ENCODE measurements at places on chromosomes 5 and 9.
A peak's percentile ranks its signal among the peaks of the same experiment; 100 is the strongest.

GRCh38 chr5:82285206-82285605, 7.1 kb upstream of the RPS23 start:
- no peak for DNase-seq

GRCh38 chr9:133160742-133161546, 2.8 kb downstream of the GBGT1 start:
- peak; percentile 31 for DNase-seq

GRCh38 chr5:34849253-34849652, 10.3 kb downstream of the TTC23L start:
- DNase-seq: no peak

- DNase-seq: no peak
Observed at GRCh38 chr5:20276061-20276958, 288.3 kb upstream of the CDH18 start.

DNA sequence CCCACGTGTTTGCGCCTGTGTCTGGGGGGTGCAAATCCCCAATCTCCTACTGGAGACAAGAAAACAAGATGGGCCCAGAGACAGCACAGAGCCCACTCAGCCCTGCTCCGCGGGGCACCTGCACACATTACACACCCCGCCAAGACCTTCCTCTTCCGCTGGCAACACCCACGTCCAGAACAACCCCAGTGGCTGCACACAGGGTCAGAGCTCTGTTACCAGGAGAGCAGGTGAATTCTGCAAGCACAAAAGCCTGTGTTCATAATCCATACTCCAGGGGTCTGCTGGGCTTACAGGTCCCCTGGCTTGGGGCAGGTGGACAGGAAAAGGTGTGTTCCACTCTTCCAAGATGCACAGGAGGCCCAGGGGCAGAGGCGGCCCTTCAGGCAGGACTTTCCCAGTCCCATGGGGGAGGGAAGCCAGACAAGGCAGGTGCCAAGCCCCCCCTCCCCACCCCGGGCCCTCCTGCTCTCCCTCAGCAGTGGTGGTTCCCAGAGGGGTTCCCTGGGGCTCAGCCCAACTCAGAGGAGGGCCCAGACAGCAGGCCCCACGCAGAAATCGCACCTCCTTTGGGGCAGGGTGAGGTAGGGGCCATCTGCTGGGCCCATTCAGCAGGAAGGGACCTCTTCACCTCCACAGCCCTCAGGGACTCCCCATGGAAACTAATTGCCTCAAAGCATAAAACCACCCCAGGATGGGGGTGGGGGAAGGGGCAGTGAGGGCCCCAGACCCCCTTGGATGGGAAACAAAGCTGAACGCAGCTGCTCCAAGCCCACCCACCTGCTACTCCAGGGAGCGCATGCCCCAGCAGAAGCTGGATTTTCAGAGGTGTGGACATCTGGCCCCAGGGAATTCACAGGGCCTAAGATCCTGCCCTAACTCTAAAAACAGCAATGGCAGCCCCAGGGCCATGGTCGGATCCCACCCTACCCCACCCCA, 105.3 kb downstream of the VAV2 start:
- no peak for DNase-seq

DNA sequence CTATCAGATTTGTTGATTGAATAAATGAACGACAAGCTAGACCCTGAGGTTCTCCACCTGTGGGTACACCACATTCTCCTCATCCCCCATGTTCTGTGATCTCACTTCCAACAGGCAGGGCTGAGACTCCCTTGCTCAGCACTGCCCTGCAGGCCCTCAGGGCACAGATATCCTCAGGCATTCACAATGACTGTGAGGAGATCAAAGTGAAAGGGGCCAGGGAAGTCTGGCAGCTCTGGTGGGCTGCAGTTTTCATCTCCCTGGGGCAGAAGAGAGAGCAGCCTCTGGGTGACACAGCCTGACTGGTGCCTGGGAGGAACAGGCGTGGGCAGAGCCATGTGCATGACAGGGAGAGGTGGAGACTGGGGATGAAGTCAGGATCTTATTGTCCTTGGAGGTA, 142.4 kb upstream of the C9orf72 start:
- no peak for DNase-seq

DNA sequence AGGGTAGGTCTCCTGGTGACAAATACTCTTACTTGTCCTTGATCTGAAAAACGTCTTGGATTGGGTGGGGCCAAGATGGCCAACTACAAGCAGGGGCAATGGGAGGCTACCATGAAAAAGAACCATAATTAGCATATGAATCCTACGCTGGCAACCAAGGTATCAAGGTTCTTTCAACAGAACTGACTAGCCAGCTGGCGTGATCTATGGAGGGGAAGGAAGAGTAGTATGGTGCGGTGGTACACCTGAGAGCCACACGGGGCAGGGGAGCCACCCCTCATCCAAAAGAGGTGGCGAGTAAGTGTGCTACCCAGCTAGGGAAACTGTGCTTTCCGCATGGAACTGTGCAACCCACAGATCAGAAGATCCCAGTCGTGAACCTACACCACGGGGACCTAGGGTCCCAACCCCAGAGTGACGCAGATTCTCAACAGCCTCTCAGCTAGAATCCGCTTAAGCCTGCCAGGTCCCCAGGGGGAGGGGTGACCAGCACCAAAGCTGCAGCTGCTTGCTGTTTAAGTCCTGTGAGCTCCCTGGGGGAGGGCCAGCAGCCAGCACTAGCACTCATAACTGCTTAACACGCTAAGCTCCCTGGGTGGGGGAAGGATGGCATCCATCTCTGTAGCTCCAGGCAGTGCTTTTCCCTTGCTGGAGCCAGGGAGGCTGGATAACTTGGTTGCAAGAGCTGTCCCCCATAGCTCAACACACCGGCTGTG, 334.8 kb downstream of the FBXL17 start:
- no peak for DNase-seq

DNA sequence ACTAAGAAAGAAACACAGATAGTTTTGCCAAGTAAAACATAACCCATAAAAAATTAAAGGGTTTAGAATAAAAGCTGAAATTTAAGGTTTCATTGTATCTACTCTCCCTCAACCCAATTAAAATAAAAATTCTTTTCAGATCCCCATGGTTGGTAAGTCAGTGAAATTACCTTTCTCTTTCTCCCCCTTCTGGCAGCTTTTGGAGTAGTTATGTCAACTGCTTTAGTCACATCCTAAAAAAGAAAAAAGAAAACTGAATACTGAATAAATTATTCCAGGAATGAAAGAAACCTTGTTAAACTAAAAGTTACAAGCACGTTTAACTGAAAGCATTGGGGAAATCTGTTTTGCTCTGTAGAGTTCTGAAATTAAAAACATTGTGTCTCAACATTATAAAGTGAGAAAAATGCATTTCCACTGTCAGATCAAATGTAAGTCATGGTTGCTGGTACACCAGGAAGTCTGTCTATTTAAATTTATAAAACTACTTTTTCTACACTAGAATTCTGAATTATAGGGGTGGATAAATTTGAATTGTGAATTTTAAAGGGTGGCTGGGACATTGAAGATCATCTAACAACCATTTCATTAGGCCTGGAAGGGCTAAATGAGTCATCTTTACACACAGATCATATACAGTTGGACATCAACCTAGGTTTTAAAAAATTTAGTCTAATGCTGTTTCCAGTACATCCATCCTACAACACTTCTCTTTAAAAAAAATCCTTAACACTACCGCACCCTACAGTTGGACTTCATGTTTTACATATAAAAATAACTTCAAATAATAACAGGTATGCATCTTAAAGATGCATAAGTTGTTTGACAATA, 24.7 kb downstream of the PSIP1 start:
- DNase-seq: peak; percentile 27

- DNase-seq: no peak
Observed at GRCh38 chr5:78544561-78545201, 103.9 kb downstream of the LHFPL2 start.

GRCh38 chr5:123778641-123779040, 266.7 kb downstream of the CSNK1G3 start:
- no peak for DNase-seq

- no peak for DNase-seq
Observed at GRCh38 chr9:75728391-75728790, 162.1 kb upstream of the PCSK5 start.

DNA sequence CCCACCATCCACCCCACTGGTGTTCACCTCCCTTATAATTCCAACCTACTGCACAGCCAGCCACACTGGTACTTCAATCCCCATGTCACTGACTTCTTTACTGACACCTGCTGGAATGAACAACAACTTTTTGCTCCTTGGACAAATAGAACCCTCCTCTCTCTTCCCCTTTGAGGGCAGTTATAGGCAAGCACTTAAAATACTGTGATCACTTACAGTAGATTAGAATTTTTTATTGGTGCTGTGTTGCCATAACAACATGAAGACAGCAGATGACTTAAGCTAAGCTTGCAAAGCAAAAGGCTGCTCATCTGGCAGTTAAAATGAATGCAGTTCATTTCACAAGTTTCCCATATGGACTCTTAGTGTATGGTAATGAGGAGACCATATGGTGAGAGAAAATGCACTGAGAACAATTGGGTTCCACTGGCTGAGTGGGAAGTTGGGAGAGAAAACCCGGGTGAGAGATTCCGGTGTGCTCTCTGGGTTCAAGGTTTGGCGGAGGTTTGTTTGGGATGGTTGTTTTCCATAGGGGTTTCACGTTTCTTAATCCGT, 374.3 kb downstream of the EBF1 start:
- DNase-seq: no peak

- no peak for DNase-seq
Observed at GRCh38 chr9:107994648-107995047, 505.1 kb upstream of the KLF4 start.

- DNase-seq: no peak
Observed at GRCh38 chr9:90964101-90965020, 162.7 kb downstream of the SYK start.

DNA sequence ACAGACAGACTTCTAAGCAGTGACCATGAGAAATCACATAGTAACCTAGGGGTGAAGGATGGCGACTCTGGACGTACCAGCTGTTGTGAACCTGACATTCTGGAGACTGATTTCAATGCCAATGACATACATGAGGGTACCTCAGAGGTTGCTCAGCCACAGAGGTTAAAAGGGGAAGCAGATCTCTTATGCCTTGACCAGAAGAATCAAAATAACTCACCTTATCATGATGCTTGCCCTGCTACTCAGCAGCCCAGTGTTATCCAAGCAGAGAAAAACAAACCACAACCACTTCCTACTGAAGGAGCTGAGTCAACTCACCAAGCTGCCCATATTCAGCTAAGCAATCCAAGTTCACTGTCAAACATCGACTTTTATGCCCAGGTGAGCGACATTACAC, 38.0 kb upstream of the CCDC152 start:
- DNase-seq: peak; percentile 36

GRCh38 chr9:96023486-96023885, 148.0 kb downstream of the ERCC6L2 start:
- DNase-seq: no peak

GRCh38 chr5:163670036-163670435, 164.6 kb downstream of the MAT2B start:
- DNase-seq: no peak

- DNase-seq: no peak
Observed at GRCh38 chr9:81116340-81117137, 572.8 kb downstream of the TLE1 start.

DNA sequence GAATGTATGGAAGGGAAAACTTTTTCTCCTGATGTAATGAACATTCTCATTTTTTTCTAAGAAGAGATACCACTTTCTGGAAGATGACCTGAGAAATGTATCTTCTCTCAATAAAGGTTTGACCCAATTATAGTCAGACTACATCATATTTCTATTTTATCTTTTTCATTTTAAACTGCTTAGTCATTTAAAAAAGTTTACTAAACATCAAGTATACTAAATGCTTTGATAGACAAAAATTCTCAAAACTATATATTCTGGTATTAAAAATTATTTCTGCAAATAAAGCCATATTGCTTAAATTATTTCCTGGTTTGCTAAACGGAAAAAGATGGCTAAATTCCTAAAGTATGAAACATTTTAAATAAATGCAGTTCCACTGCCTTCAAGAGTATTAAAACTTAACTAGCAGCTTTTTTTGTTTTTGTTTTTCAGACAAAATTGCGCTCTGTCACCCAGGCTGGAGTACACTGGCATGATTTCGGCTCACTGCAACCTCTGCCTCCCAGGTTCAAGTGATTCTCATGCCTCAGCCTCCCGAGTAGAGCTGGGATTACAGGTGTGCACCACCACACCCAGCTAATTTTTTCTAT, 37.1 kb downstream of the FBXW11 start:
- no peak for DNase-seq

GRCh38 chr9:89799766-89800165, 195.0 kb downstream of the GADD45G start:
- DNase-seq: no peak

DNA sequence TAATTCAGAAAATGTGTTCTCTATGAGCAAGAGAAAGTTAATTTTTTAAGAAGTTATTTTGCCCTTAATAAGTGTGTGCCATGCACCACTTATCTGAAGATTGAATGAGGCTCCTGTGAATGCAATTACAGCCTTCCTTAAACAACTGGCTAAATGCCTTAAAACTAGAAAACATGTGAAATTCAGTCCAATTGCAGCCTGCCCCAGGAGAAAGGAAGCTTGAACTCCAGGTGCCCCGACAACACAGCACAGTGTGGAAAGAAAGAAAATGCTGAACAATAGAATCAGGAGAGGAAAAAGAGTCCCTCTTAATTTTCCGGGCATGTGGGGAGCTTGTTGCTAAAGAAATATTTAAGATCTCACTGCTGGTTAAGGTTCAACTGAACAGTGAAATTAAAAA, 8.8 kb downstream of the LHFPL2 start:
- DNase-seq: no peak

DNA sequence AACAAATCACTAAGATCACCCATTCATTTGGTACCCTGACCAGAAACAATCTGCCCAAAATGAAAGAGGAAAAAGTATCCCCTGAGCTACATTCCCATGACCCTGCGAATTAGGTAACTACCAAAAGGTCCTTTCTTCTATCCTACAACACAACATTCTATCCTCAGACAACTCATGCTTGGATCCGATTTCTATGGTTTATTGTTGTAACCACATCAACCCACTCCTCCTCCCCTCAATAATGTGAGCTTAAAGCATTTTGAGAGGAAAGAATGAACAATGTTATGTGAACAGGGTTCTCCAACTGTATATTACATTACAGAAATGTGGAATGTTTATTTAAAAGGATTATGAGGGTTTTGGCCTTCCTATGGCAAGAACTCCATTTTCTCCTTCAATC, 4.0 kb downstream of the SLC35D2 start:
- no peak for DNase-seq

DNA sequence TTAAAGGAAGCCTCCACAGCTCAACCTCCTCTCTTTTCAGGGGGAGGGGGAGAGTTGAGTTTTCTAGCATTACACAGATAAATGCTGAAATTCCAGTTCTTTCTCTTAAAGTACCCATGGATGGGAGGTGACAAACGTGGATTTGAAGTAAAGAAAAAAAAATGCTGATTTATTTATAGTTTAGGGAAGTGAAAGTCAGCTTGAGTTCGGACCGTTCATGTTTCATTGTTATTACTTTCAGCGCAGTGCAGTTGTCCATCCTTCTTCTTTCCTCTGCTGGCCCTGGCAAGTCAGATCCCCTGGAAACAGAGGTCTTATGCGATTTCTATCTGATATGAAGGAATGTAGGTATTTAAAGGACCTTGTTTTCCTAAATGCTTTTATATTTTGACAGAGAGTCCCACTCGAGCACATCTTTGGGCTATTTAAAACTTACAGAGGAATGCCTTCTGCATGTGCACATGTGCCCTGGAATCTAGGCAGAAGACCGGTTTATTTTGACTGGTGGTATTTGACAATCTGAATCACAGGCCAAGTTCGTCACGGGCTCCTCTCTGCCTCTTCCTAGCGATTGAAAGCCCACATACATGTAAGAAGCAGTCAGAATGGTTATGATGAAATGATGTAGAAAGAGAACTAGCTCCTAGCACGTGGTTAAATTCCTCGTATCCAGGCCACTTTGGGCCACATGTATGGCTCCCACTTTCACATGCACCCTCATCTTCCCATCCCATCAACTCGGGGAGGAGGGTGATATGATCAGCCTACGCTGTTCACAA, 385.2 kb upstream of the KLF4 start:
- DNase-seq: no peak
